ENCODE measurements at places on chromosomes 3 and 15. TPM values are rescaled to one million over a fixed set of nuclear protein-coding genes. Genes with fewer than 3 reads are reported as not detected.

The DAZL gene
- polyA plus RNA-seq = not detected

The MESP2 gene
- polyA plus RNA-seq = 0.37 TPM

The GCNT3 gene
- polyA plus RNA-seq = 0.56 TPM

The VILL gene
- polyA plus RNA-seq = 8.2 TPM

The TRIP4 gene
- polyA plus RNA-seq = 39.4 TPM

The ITIH1 gene
- polyA plus RNA-seq = 0.38 TPM

The CD200 gene
- polyA plus RNA-seq = 43.9 TPM

The RPL32 gene
- polyA plus RNA-seq = 2,073 TPM

The PGBD4 gene
- 0.97 TPM for polyA plus RNA-seq

The CPEB1 gene
- polyA plus RNA-seq = 0.91 TPM

The GOLGA6L4 gene
- 15.3 TPM for polyA plus RNA-seq

The MFAP1 gene
- polyA plus RNA-seq = 46.8 TPM

The FAM174B gene
- polyA plus RNA-seq = 36.6 TPM

The EOGT gene
- 15.4 TPM for polyA plus RNA-seq
